Activated CD4-positive, CD25-positive, alpha-beta regulatory T cell treated with anti-CD3 and anti-CD28 coated beads, Interleukin-2, amount 50 U/mL, for 24 hours (primary cell): ENCODE measurements at places on chromosomes 6 and 20.

- no peak for ATAC-seq
Observed at GRCh38 chr20:34604980-34605788, 46.7 kb downstream of the MAP1LC3A start.

DNA sequence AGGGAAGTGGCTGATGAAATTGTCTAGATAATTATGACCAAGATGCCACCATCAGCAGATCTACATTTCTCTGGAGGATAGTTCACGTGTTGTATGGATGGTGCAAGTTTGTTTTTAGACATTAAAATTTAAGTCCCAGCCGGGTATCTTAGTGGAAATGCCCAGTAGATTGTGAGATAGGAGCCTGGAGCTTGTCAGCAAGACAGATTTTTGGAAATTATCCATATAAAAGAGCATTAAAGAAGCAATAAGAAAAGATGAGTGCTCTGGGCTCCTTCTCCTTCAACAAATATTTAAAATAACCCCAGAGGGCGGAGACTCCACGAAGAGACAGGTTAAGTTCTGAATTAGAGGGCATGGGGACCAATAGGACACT is 47.6 kb upstream of the SMLR1 start:
- ATAC-seq: no peak

GRCh38 chr6:6926856-6927255 is 180.9 kb upstream of the RREB1 start:
- no peak for ATAC-seq

DNA sequence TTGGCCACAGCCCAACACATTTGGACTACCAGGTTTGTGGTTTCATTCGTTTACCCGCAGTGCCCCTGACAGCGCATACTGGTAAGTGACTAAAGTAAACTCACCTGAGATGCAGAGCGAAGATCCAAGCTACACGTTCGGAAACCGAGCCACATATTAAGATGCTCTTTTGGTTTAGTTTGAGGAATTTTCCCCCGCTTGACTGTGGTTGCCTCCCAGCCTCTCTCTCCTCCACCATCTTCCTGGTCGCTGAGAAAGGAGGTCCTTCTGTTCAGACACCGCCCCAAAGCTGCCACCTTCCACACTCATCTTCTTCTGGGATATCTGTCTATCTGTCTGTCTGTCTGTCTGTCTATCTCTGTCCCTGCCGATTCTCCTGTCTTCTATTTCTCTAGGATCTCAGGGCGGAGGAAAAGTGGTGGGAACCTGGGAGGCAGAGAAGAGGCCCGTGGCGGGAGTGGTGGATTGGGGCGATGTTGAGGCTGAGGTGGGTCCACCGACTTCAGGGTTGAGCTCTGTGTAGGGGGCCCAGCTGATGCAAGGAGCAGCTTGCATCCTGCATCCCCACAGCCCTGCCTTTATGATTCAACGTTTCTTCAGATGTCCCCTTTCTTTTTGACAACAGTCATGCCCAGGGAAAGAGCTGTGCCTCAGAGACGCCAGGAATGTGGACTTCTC is 196.9 kb upstream of the ZNF184 start:
- no peak for ATAC-seq

GRCh38 chr20:18983796-18984195 is 170.2 kb downstream of the SCP2D1 start:
- ATAC-seq: no peak

DNA sequence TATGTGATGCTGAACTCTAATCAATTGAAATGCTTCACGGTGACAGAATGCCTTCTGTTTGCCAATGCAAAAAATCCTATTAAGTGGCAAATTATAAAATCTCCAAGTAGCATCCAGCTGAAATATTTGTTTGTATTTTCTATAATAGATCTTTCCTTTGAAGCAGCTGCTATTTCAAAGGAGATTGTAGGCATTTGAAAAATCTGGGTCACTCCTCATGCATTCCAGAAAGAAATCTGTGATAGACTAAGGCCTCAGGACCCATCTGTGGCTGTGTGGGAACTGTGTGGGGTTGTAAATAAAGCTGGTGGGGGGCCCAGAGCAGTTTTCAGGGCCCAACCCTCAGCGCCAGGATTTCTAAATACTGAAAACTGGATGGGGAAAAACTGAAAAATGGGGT is 216.9 kb upstream of the ARG1 start:
- no peak for ATAC-seq

DNA sequence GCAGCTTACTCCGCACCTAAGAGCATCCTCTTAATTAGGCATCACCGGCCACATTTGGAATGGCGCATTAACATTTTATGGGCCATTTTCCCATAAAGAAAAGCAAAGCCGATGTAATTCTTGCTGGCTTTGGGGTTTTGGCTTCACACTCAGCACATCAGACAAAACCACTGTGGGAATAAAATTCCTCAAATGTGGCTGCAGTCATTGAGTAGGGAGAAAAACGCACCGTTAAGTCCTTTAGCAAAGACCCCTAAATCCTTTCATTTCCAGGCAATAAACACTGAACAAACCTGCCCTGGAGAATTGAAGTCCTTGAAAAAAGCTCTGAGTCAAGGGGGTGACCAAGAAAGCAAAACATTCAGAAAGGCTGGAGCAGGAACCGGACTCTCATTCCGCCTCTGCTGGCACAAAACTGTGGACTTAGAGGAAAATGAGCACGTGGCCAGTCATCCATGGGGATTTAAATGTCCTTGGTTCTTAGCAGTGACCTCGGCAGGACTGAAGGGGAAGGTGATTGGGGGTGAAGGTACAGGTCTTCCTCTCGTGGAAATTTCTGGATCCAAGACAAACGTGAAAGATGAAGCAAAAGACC is 102.9 kb downstream of the CDH4 start:
- ATAC-seq: no peak

DNA sequence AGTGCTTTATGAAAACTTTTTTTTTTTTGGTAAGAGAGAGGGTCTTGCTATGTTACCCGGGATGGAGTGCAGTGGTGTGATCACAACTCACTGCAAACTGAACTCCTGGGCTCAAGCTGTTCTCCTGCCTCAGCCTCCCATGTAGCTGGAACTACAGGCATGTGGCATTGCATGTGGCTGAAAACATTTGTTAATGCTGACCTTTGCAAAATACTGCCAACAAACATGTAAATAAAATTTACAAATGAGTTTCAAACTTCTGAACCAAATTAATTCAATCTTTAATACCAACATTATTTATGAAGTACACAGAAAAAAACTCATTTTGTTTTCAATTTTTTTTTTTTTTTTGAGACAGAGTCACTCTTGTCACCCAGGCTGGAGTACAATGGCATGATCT is 26.1 kb upstream of the ZBTB2 start:
- no peak for ATAC-seq

DNA sequence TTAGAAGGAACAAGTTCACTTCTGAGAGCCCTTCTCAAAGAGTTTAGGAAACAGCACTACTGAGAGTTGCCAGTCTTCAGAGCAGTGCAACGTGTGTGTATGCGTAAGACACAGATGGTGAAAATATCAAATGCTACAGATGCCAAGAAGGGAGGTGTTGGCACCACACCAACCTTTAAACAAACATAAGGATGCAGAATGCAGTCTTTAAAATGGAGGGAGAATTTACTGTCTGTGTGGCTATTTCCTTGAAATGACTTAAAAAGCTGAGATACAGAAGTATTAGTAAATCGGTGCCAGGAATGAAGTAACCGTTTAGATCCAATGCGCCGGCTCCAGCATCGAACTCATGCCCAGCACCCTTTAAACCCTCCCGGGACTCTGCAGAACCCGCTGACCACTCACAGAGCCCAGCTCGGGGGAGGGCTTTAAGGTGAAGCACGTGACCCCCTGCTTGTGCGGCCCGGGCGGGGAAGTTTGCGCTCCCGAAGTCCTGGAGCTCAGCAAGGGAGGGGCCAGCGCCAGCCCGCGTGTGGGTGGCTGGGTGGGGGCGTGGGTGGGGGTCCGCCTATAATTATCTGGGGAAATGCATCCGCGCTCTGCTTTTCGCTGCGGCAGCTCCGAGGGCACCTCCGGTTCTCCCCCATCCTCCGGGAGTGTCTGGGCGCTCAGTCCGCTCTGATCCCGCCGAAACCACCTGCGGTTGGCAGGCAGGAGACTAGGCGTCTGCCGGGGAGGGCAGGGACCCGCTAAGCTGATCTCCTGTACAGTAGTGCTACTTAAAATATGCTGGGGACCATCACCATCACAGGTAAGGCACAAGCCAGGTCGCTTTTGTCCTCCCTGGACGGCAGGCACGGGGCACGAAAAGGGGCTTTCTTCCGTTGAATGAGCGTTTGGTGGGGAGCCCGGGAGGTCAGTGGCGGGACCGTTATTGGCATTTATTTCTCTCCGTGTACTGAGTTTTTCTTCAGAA is 66.0 kb downstream of the ZBTB2 start:
- ATAC-seq: no peak

GRCh38 chr6:27684264-27685211 is 211.6 kb upstream of the ZNF184 start:
- ATAC-seq: no peak

GRCh38 chr20:63778857-63779256 is 39.3 kb downstream of the SLC2A4RG start:
- no peak for ATAC-seq

- ATAC-seq: peak; percentile 88
Observed at GRCh38 chr6:37432916-37433656, at the start of gene CMTR1. CMTR1 (plus strand) TSS chr6:37433221; CDS start chr6:37435630, 2,409 bp downstream.

DNA sequence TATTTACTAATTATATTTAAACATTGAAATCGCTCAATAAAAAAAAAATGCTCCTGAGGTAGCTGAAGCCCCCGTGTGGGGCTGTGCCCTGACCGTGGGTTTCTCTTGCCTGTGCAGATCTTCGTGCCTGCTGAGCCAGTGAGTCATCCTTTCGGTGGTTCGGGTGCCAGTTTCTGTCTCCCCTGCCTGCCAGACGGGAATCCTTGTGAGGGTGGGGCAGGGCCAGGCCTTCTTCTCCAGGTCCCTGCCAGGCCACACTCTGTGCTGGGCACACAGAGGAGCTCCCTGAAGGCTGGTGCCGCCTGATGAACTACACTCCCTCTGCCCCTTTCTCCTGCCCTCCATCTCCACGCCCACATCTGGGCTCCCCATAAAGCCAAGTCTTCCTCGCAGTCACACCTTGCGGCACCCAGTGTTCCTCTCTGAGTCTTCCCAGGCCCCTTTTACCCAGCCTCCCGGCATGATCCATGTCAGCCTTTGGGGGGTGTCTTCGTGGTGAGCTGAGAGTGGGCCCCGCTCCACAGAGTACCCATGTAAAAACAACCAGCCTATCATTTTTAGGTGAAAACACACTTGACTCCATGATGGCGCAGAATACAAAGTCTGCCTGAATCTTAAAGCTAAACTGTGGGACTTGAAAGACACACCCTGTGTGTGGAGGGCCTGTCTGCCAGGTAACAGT is 19.3 kb downstream of the FGD2 start:
- peak; percentile 83 for ATAC-seq

- peak; percentile 67 for ATAC-seq
Observed at GRCh38 chr6:134447883-134448387, 130.0 kb upstream of the SGK1 start.

DNA sequence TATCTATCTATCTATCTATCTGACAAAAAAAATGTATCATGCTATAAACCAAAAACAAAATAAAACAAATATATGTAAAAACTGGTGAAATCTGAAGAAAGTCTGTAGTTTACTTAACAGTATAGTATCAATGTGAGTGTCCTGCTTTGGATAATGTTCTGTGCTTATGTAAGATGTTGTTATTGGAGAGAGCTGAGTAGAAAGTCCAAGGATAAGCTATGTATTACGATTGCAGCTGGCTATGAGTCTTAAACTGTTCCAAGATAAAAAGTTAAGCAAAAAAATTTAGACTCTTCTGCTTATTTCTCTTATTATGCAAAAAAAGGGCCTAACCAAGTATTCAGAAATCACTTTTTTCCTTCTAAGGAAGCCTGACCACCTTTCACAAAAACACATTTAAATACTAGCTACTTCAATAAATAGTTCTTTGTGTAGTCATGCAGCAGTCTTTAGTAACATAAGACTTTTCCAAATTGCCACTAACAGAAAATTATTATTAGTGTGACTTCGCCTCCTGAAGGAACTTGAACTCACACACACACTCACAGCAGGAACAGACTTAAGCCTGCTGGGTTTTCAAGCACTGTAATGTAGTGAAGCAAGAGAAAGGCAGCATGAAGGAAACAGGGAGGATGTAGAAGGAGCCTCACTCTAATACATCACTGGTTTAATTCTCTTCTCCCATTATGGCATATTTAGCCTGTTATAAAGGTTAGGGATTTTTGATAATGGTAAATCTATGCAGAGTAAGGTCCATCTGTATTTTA is 265.8 kb upstream of the GJE1 start:
- no peak for ATAC-seq

GRCh38 chr20:645318-646106 is 7.5 kb downstream of the SRXN1 start:
- ATAC-seq: peak; percentile 70

DNA sequence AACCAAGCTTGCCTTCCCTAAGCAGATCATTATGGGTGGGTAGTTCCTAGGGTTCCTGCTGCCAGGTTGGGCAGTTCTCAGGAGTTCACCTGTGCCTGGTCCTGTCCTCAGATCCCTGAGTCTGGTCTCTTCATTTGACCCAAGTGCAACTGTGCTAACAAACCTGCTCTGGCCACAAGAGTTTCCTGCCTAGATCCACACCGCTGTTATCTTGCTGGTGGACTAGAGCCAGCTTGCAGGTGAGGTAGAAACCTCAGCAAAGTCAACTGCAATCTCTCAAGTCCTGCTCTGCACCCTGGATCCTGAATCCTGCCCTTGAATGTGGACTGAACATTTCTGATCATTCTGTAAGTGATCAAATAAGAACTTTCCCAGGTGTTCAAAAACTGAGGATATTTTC is 191.8 kb upstream of the LRFN2 start:
- ATAC-seq: no peak

DNA sequence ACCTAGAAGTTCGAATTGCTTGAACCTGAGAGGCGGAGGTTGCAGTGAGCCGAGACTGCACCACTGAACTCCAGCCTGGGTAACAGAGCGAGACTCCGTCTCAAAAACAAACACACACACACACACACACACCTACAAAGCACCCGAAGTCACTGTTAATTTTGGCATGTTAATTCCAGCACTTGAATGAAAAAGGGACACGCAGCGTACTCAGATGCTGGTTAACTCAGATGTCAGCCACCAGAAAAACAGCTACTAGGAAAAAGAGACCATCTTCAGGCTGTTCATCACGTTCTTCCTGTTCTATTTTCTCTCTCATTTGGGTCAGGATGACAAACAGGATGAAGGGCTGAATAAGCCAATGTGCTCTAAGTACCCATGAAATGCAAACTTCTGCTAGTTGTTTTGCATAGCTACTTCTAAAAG is 46.9 kb downstream of the BLOC1S5 start:
- ATAC-seq: peak; percentile 64

DNA sequence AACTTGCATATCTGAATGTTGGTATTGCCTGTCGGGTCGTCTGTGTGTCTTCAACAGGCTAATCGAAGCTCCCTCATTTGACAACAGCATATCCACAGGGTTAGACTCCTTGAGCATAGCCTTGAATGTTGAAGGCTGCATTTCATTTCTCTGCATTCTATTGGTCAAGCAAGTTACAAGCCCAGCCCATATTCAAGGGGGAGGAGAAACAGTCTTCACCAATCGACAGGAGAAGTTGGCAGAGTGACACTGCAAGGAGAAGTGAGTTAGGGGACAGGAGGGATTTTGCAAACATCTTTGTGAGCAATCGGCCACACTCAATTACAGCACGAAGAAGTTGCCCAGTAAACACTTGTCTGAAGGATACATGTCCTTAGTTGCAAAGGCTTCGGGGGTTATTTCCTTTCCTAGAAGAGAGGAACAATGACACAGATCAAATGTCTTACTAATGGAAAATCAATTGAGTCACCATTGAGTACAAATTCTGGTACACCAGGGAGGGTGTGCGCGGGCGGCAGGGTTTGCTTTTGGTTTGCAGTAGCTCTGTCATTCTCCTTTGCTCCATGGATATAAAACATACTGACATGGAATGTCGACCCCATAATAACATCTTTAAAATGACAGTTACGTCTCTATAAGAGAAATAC is 60.6 kb upstream of the NT5E start:
- ATAC-seq: no peak
